Inflammatory macrophage treated with lipopolysaccharide for 4 hours (primary cell): ENCODE measurements at places on chromosomes 6 and 20.
A peak's percentile ranks its signal among the peaks of the same experiment; 100 is the strongest.

- DNase-seq, result no peak
Measured at GRCh38 chr6:11210386-11211138, 21.9 kb downstream of the NEDD9 start.

- DNase-seq, result no peak
Measured at GRCh38 chr20:47419953-47420514, 63.5 kb upstream of the ZMYND8 start.

GRCh38 chr20:23823621-23824324 is 2.8 kb downstream of the CST2 start:
- no peak for DNase-seq

- no peak for DNase-seq
Measured at GRCh38 chr6:169776379-169776778, 25.0 kb downstream of the ERMARD start.

- DNase-seq, result no peak
Measured at GRCh38 chr20:53040693-53041589, 68.8 kb downstream of the TSHZ2 start.

DNA sequence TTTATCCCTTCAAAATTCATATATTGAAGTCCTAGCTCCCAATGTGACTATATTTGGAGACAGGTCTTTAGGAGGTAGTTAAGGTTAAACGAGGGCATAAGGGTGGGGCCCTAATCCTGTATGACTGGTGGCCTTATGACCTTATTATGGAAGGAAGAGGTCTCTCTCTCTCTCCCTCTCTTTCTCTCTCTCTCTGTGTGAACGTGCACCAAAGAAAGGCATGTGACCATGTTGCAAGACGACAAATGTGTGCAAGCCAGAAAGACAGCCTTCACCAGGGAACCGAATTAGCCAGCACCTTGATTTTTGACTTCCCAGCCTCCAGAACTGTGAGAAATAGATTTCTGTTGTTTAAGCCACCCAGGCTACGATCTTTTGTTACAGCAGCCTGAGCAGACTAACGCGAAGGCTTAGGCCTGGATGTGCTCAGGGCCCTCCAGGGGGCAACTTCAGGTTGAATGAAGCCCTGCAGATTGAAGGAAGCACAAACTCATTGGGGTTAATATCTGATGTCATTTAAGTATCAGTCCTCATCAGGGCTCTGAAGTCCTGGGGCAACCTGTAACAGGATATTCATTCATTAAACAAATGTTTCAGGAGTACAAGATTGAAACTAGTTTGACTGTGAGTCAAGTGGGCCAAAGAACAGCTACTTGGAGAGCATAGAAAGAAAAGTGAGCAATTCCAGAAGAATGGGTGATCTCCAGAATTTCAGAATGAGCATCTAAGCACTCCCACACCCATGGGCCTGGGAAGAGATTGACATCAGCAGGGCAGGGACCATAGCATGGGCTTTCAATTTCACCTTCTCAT is 157.4 kb upstream of the TNFAIP3 start:
- DNase-seq, result peak; percentile 98

GRCh38 chr6:119633461-119633860 is 283.9 kb upstream of the MAN1A1 start:
- no peak for DNase-seq

GRCh38 chr6:24545691-24546090 is 50.9 kb downstream of the ALDH5A1 start:
- DNase-seq, result no peak

DNA sequence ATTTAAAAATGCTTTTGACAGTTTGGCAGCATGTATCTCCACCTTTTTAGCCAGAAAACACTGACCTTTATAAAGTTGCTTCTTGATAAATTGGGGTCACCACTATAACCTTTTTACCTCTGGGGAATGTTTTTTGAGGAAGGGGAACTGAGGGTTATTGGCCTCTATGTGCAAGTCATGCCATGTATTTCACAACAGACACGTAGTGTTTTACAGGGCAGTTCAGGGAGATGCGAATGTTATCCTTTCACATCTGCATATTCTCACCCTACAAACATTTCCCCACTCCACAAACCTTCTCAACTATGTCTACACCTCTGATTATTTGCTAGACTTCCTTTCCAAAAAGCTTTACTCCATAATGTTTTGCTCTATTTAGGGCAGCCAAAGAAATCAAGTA is 17.0 kb upstream of the SLA2 start:
- peak; percentile 45 for DNase-seq

DNA sequence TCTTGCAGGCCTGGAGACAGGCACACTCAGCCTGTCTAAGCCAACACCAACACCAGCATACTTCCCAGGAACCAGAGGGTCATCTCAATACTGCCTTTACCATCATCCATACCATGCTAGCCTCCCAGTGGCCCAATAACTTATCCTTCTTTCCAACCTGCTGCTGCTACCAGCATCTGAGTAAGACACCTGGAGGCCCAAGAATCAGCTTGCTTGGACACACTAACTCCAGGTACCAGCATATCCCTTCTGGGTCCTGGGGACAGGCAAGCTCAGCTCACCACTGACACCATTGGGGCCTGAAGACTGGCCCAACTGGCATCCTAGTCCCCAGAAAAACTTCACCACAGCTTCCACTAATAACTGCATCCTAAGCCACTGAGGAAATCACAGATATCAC is 205.3 kb downstream of the CD109 start:
- no peak for DNase-seq

- DNase-seq, result no peak
Measured at GRCh38 chr6:118537574-118537973, 10.5 kb upstream of the PLN start.

GRCh38 chr20:38818113-38819065 is 12.9 kb downstream of the PPP1R16B start:
- no peak for DNase-seq

GRCh38 chr6:33236328-33236727 is 28.0 kb downstream of the RING1 start:
- no peak for DNase-seq

- DNase-seq, result no peak
Measured at GRCh38 chr20:25039697-25040437, 18.1 kb downstream of the ACSS1 start.

DNA sequence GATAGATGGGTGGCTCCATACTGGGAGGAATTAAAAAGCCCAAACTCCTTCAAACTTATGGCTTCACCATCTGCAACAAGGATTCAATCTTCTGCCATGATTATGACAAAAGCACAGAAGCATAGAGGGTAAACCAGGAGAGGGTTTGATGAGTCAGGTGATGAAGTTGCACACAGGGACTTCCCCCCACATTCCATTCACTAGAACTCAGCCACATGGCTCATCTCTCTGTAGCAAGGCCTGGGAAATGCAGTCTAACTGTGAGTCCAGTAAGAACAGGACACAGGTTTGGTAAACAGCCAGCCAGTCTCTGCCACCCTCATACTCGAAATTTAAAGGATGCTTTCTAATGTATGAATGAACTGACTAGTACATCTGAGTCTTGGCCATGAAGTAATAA is 142.9 kb downstream of the HIVEP2 start:
- peak; percentile 75 for DNase-seq

DNA sequence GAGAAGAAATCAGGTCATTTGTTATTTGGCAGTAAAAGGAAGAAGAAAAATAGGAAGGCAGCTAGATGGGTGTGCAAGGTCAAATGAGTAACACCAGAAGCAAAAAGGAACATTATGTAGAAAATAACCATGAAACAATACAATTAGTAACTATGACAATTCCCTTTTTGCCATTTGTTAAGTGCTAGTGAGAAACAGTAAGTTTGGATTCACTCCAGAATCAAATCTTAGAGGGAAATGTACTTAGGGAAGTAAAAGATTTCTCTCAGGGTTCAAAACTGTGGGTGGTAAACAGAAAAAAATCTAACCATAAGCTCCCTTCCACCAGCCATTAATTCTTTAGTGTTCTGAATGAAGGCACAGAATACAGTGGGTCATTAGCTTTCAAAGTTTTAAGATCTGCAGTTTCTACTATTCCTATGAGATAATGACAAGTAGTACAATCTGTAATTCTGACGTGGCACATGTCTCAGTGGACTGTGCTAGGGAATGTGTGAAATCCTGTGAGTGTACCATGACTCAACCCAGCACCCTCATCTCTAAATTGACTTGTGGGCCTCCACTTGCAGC is 17.1 kb downstream of the REPS1 start:
- DNase-seq, result peak; percentile 84

DNA sequence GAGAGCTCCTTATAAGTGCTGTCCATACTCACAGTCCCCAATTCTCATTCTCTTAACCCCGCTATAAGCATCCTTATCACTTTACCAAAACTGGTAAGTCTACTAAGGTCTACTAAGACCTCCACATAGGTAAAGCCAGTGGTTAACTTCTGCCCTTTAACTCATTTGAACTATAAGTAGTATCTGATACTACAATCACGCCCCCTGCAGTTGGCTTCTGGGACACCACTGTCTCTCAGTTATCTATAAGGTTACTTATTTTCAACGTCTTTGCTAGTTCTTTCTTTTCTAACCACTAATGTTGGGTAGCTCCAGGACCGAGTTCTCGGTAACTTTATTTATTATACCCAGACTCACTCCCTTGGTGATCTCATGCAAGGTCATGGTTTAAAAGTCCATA is 142.6 kb downstream of the ARHGAP18 start:
- DNase-seq, result peak; percentile 38

DNA sequence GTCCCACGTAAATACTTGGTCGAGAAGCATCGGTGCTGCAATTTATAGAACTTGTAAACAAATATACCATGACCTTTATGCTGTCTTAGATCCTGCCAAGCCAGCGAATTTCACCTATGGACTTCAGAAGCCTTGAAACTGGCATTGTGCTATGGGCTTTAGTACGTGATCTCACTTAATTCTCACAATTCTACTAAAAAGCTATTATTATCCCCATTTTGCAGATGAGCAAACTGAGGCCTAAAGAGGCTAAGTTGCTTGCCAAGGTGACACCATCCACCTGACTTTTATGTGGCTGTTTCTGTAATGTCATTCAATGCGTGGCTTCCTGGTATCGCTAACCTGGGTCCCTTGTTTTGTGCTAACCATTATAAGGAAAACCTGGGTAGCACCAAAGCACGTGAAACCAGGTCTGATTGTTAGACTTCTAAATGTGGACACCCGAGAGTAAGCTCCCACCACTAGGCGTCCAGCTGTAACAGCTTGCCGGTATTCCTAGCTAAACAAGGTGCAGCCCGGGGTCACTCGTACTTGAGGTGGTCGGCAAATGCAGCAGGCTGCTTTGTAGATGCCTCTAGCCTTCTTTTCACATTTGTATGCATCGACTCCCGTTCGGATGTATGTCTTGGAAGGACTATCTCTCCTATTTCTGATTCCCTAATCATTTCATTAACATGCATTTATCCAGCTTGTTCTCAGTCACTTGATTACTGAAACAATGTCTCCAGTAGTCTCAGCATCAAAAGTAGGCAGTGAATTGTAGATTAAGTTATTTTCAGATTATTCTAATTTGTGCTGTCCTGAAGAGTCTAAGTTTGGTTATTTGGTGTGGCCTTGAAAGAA is 1.1 kb downstream of the SYNJ2 start:
- no peak for DNase-seq

DNA sequence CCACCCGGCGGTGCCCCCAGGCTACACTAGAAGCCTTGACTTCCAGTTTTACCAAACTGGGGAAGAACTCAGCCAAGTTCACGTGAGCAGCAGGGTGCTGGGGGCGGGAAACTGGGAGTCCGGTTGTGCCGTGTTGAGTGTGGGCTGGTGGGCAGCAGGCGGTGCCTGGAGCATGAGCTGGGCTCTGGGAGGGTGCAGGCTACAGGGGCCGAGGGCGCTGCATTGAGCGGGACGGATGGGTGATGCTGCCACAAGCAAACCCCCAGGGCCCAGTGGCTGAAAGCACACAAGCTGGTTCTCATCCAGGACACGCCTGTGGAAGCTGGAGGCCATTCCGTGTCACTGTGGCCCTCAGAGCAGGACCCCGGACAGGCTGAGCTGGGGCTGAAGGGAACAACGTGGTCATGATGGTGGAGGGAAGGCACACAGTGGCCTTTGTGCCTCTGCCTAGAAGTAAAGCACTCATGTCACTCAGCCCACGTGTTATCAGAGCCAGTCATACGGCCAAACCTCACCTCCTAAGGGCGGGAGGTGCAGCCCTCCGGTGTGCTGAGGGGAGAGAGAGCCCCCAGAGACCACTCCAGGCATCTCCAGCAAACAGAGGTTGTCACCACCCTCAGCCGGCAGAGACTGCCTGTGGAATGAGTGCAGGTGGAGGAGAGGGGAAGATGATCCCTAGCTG is 29.5 kb downstream of the RBM38 start:
- DNase-seq, result no peak

GRCh38 chr6:31005249-31006020 is 4.8 kb upstream of the MUC22 start:
- DNase-seq, result peak; percentile 14

GRCh38 chr6:168221000-168221399 is 98.6 kb downstream of the DACT2 start:
- no peak for DNase-seq
